Right lobe of liver (tissue), 6 donors: ENCODE measurements at places on chromosomes 4 and X.

DNA sequence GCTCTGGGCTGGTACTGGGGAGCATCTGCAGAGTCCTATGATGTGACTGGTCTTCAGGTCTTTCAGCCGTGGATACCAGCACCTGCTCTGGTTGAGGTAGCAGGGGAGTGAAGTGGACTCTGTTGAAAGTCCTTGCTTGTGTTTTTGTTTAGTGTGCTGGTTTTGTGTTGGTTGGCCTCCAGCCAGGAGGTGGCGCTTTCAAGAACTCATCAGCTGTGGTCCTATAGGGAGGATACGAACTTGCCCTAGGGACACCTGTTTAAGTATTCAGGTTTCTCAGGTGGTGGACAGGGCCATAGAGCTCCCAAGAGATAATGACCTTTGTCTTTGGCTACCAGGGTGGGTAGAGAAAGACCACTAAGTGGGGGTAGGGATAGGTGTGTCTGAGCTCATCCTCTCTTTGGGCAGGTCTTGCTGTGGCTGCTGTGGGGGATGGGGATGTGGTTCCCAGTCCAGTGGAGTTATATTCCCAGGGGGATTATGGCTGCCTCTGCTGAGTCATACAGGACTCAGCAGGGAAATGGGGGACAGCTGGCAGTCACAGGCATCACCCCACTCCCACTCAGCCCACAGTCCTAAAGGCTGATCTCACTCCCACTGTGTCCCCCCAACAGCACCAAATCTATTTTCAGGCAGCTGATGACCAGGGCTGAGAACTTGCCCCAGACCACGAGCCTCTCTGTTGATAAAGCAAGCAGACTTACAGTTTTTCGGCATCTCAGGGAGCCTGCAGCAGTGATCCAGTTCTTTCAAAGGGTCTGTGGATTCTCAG, 24.1 kb downstream of the MSMO1 start:
- no peak for DNase-seq

GRCh38 chrX:53412446-53412845, 10.0 kb downstream of the SMC1A start:
- no peak for DNase-seq

DNA sequence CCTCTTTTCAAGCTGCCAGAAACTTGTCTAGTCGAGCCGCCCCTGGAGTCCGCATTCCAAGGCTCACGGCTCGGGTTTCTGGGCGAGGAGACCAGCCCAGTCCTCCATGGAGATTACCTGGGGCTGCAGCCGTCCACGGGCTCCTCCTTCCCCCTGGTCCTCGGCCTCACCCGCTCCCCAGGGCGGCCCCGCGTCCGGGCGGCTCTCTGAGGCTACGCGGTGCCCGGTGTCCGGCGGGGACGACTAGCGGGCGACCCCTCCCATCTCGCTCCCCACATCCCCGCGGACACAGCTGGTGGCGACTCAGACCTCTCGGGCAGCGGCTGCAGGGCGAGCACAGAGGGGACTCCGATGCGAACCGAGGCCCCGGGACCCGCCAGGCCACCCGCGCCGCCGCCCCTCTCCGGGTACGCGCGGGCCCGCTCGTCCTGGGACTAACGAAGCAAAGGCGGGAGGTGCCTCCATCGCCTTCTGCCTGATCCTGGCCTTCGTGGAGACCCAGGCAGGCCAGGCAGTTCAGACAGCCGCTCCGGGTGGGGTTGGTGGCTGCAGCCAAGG, 159.4 kb downstream of the TRAM1L1 start:
- peak; percentile 48 for DNase-seq

DNA sequence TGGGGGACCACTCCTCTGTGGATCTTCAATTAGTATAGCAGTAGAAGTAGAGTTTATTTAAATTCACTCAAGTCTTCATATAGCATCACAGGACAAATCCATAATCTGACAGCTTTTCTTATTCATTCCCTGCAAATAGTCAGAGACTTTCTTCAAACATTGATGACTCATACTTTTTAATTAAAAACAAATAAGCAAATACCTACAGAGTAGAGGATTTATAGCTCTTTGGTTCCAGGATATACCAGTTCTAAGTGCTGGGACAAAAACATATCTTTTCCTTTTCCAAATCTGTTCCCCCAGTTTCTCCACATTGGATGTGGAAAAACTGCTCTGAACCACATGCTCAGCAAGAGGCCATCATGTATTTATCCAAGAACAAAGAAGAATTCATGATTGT, 24.1 kb downstream of the EMCN start:
- DNase-seq, result no peak

DNA sequence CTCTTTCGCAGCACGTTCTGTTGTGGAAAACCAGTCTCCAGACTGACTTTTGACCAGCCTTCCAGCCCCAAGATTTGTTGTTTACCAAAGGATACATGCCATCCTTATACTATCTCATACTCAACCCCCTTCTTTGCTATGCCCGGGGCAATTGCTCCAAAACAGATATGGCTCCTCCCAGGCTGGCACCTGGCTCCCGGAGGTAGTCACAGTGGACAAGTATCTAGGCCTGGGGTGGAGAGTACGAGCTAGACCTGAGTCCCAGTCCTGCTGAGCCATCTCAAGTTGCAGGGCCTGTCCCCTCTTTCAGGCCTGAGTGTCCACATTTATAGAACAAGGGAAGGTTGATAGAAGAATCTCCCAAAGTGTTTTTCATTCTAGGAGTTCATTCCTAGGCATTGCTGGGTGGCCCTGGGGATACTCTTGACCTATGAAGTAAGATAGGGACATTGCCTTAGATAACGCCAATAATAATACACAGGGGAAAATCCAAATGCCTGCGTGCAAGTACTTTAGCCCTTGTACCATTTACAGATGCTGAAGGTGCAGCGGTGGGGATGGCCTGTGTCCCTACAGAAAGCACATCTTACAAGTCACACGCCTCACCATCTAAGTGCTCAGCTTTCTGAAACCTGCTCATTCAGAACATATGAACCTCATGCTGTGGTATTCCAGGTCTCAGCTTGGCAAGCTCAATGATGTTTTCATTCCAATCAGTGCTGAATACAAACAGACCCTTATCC, 136.7 kb upstream of the MAMLD1 start:
- DNase-seq, result no peak

DNA sequence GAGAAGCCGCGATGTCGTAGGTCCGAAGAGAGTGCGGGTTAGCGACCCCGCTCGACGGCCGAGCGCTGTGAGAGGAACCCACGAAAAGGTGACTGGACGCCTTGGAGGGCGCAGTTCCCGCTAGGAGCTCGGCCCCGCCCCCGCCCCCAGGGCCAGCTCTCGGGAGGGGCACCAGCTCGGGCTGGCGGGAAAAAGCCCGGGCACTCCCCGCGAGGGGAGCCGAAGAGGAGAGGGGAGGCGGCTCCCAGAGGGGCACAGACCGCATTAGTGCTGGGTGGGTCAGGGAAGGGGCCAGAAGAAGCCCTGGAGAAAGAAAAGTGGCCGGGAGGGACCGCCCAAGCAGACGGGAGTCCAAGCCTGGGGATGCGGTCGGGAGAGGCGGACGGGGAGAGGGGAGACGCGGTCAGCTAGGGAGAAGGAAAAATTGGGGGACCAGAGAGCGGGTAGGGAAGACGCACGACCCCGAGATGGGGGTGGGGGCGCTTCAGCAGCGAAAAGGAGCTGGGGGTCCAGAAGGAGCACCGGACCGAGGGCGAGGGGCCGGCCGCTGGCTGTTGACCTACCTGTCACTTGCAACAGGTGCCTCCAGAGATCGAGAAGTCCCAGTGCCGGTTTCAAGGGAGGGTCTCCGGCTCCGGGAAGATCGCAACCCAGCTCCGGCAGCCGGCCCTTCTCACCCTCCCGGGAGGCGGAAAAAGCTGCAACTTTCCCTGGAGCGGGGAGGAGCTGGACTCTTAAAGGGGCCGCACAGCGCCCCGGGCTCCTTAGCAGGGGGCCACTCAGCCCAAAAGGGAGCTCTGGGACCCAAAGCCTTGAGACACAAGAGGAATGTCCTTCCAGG, at the start of gene SYTL4:
Gene SYTL4, minus strand, starts transcription at position 681 of the 841 bp plus-strand sequence. CDS start 30,084 bp downstream, outside the sequence.
- DNase-seq, result peak; percentile 68

DNA sequence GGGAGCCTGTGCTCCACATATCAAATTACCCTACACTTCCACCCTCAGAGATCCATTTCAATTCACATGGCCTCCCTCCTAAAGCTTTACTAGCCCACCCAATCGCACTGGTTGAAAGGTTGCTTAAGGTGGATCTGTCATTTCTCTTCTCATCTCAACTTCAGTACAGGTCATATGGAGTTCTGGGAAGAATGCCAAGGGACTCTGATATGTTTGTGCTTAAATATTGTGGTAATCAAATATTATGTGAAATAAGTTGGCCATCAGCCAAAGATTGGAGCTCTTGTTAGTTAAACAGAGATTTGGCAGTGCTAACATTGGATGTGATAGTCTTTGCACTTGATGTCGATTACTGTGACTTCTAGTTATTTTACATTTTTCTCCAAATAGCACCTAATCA, 20.5 kb downstream of the SEPTIN6 start:
- no peak for DNase-seq

DNA sequence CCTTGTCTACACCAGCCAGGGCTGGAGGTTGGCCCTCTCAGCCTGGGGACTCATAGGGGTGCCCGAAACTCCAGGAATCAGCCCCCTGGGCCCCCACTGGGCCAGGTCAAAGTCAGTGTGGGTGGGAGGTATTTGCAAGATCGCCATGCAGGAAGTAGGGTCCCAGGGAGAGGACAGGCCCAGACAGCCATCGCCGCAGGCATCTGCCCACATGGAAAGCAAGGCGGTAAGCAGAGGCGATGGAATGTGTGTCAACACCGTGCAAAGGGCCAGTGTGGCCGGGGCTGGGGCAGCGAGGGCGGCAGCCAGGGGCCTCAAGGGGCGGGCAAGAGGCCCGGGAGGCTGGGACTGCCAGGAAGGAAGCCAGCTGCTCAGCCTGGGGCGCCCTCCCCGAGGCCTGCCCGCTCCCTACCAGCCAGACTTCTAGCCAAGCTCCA, 19.3 kb upstream of the DUSP9 start:
- peak; percentile 74 for DNase-seq

DNA sequence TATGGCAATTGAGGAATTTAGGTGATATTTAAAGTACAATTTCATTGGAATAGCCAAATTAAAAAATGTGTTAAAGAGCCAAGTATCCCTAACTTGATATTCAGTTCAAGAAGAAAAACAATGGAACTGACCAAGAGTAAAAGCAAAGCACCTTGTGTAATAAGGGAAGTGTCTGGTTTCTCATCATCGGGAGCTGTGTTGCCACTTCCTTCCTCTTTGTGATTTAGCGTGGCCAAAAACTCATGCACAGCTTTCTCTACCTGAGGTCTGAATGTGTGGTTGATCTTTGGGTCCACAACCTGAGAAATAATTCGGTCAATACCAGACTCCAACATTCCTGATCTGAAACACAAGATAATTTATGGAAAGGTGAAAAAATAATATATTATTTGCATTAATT, 12.4 kb downstream of the BOD1L1 start:
- DNase-seq, result no peak

DNA sequence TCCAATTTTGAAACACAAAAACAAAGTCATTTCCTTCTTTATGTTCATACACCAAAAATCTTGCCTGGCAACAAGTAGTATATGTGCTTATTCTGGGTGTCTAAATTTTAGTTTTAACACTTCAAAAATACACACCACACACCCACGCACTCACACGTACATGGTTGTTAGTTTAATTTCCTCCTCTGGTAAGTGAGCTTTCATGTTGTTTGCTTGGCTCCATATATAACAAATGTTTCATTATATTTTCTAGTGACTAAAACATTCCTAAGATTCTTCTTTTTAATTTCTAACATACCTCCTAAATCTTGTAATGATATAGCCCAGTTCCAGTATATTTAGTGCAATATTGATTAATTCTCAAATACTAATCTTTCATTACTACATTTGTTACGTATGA, 80.9 kb downstream of the PRDM5 start:
- no peak for DNase-seq

GRCh38 chrX:3713937-3714434, 537 bp upstream of the PRKX start:
- DNase-seq, result no peak

- DNase-seq, result no peak
Measured at GRCh38 chrX:135330706-135331105, 21.4 kb downstream of the ETDC start.

GRCh38 chr4:139977838-139978609, 176.0 kb downstream of the MAML3 start:
- DNase-seq, result no peak

- DNase-seq, result no peak
Measured at GRCh38 chr4:15343581-15343980, 84.3 kb upstream of the C1QTNF7 start.

DNA sequence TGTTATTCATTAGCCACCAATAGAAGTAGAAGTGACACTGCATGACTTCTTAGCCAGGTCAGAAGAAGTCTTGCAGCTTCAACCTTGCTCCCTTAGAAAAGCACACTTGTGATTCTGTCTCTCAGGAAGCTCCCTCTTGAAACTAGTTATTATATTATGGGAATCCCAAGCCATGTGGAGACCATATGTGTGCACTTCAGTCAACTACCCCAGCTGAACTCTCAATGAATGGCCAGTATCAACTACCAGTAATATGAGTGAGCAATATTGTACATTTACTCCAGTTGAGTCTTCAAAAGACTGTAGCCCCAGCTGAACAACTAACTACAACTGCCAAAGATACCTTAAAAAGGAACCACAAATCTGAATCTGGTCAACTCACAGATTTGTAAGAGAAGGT, 77.1 kb upstream of the GABRA3 start:
- DNase-seq, result no peak

DNA sequence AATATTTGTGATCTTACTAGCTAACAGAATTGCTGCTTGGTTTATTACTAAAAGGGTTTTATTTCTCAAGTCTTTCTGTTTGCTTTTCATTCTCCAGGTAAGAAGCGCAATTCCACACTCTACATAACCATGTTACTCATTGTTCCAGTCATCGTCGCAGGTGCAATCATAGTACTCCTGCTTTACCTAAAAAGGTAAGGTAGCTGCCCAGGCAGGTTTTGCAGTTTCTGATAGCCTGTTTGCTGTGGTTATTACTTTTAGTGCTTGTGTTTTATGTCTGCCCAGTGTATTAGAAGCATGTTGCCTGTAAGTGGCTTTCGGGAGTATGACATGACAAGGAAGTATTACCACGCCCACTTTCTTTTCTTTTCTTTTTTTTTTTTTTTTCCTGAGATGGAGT, 46.4 kb downstream of the IL13RA1 start:
- DNase-seq, result no peak

- DNase-seq, result no peak
Measured at GRCh38 chr4:61276029-61276428, 75.9 kb downstream of the ADGRL3 start.

- DNase-seq, result no peak
Measured at GRCh38 chr4:162645381-162645780, 481.6 kb upstream of the FSTL5 start.

GRCh38 chr4:105551965-105552746, at the start of gene ARHGEF38:
Gene ARHGEF38, plus strand, starts transcription at chr4:105552620. Its CDS starts 146 bp downstream, at chr4:105552766.
- no peak for DNase-seq

- no peak for DNase-seq
Measured at GRCh38 chr4:128571747-128572146, 237.8 kb upstream of the JADE1 start.
